Panc1 (cell line): ENCODE measurements at places on chromosomes 6 and 20. TPM values are rescaled to one million over a fixed set of nuclear protein-coding genes. Genes with fewer than 3 reads are reported as not detected.

GRCh38 chr6:36701401-36701991, 3.9 kb downstream of the RAB44 start:
- DNase-seq, result no peak

DNA sequence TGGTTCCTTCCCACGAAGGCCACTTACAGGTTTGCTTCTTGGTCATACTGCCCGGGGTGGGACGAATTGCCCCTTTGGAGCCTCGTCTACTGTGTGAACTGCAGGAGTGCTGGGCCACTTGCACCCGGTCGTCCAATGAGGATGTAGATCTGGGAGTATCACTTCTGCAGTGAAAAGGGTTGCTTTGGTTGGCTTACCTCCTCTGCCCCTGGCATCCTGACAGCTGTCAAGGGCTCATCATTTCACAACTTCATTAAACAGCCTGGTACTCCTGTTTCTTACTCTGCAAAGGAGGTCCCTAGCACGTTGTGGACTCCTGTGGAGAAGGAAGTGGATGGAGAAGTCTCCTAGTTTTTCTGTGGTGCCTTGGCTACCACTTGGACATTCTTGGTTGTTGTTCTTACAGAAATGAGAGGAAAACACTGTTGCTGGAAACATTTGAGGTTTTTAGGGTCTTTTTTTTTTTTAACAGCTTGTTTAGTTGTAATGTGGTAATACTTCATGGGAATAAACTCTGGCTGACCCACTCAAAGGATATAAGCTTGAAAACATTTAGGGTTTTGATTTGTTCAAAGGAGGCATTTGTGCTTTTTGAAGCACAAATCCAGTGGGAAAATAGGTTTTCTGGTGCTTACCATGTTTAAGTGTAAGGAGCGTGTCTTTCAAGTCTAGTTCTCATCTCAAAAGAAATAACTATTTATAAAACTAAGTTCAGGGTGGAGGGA, 60.7 kb downstream of the AKAP12 start:
- no peak for DNase-seq

DNA sequence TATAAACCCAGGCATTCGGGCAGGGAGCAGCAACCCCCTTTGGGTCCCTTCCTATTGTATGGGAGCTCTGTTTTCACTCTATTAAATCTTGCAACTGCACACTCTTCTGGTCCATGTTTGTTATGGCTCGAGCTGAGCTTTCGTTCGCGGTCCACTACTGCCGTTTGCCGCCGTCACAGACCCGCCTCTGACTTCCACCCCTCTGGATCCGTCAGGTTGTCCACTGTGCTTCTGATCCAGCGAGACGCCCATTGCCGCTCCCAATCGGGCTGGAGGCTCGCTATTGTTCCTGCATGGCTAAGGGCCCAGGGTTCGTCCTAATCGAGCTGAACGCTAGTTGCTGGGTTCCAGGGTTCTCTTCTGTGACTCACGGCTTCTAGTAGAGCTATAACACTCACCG, 111.3 kb downstream of the TMEM170B start:
- DNase-seq, result no peak

DNA sequence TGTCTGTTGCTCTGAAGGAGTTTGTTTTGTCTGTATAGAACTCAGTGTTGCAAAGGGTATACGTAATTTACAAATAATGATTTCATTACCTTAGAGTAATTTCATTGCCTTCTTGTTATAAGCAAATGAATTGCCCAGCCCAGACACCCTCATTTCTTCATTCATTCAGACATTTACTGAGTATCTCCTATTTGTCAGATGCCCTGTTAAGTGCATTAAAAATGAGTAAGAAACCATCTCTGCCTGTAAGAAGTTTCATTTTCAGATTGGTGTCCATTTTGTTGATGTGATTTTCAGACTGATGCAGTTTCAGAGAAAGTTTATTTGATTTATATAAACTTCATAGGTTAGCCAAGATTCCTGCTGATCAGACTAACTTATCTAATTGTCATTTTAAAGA, 429.3 kb downstream of the PHF3 start:
- no peak for DNase-seq

- no peak for DNase-seq
Observed at GRCh38 chr6:64717281-64717680, 989.7 kb downstream of the EYS start.

DNA sequence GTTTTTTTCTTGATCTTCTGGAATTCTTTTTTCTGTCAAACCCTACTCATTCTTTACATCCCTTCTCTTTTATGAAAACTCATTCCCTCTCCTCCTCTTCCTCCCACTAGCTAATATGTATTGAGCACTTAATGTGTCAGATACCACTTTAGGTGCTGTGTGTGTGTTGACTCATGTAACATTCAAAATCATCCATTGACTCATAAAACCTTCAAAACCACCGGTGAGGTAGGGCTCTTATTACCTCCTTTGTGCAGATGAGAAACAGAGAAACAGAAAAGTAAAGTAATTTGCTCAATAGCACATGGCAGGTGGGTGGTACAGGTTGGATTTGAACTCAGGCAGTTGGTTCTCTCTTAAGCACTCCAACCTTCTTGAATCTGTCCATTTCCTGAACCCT, 136.3 kb upstream of the NEDD9 start:
- no peak for DNase-seq

DNA sequence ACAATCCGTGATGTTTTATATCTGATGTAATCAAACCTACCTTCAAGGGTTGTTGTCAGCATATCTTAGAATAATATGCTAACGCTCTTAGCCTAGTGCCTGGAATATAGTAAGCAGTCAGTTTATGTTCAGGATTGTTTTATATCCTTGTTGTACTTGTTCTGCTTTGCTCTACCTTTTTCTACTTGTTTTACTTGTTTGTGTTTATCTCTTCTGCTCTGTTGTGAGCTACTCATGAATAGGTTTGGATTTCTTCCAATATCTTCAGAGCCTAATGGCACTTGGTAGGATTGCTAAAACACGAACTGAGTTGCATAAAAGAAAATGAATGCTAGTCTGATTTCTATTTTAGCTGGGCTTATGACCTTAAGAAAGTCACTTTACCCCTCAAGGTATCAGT, 40.1 kb downstream of the DNAH8 start:
- DNase-seq, result no peak

DNA sequence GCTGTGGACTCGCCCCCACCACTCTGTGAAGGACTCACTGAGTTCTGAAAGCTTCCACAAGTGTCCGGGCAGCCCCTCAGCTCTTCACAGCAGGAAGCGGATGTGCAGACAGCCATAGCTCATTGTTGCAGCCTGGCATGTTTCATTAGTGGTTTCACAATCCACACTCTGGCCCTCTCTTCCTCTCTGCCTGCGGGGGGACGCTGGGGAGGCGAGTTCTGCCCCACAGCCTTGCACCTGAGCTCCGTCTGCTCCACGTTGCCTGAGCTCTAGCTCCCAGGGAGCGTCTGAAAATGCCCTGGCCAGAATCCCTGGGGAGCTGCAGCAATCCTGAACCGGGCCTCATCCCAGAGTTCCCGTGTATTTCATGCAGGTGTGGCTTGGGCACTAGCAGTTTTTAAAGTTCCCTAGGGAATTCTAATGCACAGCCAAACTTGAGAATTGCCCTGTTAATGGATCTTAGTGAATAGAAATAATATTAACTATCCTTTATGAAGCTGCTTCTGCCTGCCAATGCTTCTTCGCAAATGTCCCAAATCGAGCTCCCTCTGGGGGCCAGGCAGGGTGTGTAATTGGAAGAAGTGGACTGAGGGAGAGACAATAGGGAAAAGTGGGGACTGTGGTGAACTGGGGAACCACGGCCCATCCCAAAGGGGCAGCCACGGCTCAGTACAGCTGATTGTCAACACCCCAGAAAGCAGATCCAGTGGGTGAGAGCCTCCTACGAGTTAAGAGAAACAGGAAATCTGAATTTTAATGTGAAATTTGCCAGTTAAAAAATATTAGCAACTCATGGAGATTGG, 51.5 kb downstream of the CTCFL start:
- no peak for DNase-seq

DNA sequence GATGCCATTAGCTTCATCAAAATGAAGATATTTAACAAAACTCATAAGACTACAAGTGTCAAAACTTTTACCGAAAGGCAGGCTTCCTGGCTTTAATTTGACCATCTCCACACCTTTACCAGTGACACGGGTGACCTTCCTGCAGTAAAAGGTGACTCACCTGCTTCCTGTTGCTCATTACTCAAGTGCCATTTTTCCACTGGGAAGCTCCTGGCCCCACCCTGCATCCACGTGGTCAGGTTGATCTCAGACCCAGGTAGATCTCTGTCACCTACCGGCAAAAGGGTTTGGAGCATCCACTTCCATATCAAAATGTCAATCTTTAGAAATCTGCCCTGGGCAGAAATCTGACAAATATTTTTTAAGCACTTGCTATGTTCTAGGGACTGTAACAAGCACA, 31.9 kb upstream of the CDH4 start:
- no peak for DNase-seq

The SRMS gene
- not detected for total RNA-seq

GRCh38 chr6:158410784-158411183, 98.5 kb downstream of the TULP4 start:
- DNase-seq, result no peak

DNA sequence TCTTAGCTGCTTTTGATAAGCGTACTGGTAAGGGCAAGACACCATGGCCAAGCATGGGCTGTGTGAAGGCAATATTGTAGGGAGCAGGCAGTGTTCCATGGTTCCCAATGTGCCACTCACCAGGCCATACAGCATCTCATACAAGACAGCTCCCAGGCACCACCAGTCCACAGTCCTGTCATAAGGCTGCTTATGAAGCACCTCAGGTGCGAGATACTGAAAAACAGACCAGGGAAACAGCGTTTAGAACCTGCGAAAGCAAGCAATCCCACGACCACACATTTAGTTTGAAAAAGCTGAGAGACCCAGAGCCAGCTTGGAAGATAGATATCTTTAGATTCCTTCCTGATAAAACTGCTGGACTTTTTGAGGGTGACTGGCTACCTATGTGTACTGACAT, 119.1 kb upstream of the SLC2A12 start:
- no peak for DNase-seq

DNA sequence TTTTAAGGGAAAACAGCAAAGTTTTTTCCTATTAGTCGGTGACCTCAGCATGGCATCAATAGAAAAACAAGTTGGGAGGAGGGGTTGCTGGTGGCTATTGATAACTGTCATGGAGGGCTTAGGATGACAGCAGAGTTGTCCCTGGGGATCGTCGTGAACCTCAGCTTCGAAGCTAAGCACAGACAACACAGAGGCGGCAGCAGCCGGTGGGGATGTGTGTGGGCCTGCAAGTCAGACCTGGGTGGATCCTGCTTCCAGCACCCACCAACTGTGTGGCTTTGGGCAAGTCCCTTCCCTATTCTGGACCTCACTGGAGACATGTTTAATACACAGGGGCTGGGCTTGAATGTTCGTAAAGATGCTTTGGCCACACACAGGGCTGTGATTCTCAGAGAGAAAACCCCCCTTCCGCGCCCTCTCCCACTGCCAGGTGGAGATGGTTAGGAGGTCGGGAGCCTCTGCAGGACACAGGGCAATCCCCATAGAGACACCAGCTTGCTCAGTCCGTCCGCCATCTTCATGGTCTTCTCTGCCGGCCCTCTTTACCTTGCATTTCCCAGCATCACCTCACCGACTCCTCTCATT, 83.1 kb upstream of the TOX2 start:
- no peak for DNase-seq

The CCR6 gene
- total RNA-seq, result not detected

DNA sequence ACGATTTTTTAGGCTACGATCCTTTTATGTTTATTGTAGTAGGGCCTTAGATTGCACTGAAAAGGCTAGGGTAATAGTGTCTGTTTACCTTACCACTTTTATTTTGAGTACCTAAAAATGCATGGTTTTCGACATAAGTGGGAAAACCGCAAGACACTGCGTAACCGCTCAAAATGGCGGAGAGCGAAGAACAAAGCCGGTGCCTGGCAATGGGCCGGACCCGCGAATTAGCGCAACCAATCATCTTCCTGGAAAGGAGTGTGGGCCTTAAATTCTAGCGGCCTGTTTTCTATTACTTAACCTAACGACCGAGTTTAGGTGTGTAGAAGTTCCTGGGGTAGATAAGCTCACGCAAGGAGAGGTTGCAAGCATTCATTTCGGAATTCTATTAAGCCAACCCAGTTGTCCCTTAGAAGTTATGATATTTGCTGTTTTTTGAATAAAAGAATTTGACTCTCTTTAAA, 118.0 kb downstream of the HFE start:
- peak; percentile 69 for DNase-seq

The DUSP15 gene
- total RNA-seq, result 23.6 TPM

DNA sequence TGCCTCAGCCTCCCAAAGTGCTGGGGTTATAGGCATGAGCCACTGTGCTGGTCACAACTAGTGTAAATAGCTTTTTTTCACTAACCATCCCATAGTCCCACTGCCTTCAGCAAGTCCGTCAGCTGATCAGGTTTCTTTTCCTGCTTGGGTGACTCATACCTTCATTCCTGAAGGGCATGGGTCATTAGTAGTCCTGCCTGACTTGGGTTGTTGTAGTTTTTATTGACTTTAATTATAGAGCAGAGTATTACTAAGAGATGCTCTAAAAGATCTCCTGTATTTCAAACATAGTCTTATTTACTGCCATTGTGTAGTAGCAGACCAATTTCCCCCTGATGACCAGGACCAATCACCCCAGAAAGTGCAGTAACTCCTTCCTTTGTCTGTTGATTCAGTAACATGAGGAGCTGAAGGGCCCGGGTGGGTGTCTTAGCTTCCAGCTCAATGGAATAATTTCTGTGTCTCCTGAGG, 25.8 kb downstream of the HLA-C start:
- peak; percentile 67 for DNase-seq

- DNase-seq, result no peak
Observed at GRCh38 chr20:45358282-45359068, 4.5 kb upstream of the SYS1 start.

The PSMB1 gene
- total RNA-seq, result 305 TPM

The ENPP5 gene
- total RNA-seq, result not detected

The PCSK2 gene
- not detected for total RNA-seq

DNA sequence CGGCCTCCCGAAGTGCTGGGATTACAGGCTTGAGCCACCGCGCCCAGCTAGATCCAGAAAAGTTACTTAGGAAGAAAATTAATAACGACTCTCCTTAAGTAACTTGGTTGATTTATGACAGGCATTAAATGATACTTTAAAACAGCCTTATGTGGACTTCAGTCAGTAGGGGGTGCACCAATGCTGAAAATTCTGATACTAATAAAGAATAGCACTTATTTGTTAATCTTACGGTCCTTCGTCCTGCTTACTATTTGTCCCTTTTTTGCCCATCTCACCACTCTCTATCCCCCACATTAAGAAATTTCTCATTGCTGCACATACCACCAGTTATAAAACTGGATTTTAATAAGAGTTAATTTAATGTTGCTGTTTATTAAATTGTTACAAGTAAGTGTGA, 12.7 kb upstream of the PRELID3B start:
- no peak for DNase-seq

GRCh38 chr20:24954151-24954550, 5.1 kb downstream of the CST7 start:
- DNase-seq, result no peak

The PLCB1 gene
- total RNA-seq, result 0.59 TPM

The CD93 gene
- 0.10 TPM for total RNA-seq

DNA sequence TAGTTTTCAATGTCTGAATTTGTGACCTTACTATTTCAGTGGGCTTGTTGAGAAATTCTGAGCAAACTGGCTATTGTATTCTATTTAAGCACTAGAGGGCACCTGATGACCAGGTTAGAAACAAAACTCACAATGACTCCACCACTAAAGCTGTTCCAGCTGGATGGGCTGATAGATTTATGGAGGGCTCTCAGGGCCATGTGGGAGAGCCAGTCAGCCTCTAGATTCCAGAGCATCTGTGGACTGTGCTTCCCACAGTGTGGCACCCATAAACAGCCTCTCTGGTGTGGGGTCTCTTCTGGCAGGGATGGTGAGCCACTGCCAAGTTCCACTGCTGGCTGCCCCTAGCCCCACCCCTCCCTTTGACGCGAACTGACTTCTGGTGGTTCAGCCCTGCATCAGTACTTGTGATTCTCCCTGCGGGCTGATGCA, 29.2 kb downstream of the C6orf58 start:
- no peak for DNase-seq

The FAM162B gene
- not detected for total RNA-seq
